Fibroblast of skin of scalp (primary cell): ENCODE measurements at places on chromosomes 12 and 14.

GRCh38 chr12:10498042-10498441, 7.6 kb upstream of the EIF2S3B start:
- no peak for DNase-seq

DNA sequence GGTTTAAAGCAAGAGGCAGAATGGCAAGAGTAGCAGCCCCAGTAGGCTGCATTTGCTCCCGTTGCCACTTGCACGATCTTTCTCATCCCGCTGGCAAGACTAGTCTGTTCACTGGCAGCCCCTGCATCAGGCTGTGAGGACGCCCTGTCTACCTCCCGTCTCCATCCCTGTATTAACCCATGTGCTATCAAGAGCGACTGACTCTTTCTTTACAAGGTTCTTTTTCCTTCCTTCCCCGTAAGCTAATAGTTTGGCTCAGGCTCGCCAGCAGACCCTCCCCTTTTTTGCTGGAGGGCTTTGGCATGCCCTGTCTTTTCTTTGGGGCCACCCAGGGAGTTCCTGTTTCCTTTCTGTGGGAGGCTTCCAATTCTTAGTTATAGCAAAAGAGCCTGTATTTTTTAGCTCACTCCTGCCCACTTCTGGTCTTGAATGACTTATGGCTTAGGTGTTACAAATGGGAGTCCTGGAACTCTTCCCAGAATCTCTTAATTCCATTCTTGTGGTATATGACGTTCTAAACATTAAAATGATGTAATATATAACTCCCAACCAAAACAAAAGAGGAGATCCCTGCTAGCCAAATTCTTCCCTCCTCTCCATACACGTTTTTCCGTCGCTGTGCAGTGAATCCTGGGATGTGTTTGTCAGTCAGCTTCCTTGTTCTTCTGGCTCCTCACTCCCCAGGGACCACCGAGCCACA, 149.0 kb downstream of the PRKCH start:
- DNase-seq: peak; percentile 99

DNA sequence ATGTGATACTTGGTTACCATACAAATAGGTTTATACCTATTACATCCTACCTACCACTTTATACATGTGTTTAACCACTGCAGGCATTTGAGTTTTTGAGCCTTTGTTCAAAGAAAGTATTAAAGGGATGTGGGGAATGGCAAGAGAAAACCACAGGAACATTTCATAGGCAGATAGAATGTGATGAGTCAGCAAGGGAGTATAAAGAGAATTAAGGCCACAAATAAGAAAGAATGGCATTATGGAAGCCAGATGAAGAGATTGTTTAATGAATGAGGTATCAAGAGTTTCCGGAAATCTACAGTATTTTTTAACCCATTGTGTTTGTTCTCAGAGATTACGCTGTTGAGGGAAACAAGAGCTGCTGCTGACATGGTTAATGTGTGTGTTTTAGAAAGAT, 66.9 kb downstream of the METTL25 start:
- DNase-seq: peak; percentile 66

- no peak for DNase-seq
Measured at GRCh38 chr14:71815110-71815509, 117.1 kb upstream of the RGS6 start.

DNA sequence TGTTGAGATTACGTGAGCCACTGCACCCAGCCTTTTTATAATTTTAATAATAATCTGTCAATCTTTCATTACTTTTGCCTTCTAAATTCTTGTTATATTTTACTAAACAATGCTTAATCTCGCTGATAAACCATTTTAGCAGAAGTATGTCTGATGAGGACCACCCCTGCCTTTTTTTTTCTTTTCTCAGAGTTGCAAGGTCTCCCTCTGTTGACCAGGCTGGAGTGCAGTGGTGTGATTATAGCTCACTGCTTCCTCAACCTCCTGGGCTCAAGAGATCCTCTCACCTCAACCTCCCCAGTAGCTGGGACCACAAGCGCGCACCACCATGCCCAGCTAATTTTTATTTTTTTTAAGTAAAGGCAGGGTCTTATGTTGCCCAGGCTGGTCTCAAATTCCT, 118.6 kb upstream of the DNM1L start:
- DNase-seq: no peak

- DNase-seq: no peak
Measured at GRCh38 chr12:122834921-122835749, at the start of gene HIP1R. Gene HIP1R, plus strand, starts transcription at chr12:122835457. Its CDS starts 94 bp downstream, at chr12:122835551.

- DNase-seq: peak; percentile 7
Measured at GRCh38 chr14:60350366-60350720, 101.3 kb downstream of the PPM1A start.

GRCh38 chr12:115257791-115258190, 573.8 kb upstream of the TBX3 start:
- DNase-seq: peak; percentile 38
